ENCODE measurements at places on chromosomes 11 and 22. TPM values are rescaled to one million over a fixed set of nuclear protein-coding genes. Genes with fewer than 3 reads are reported as not detected.

GRCh38 chr11:56932572-56933220 lies 56.0 kb upstream of the OR5AK2 start:
- DNase-seq = no peak

IFITM1 gene
- total RNA-seq = 278 TPM

DNA sequence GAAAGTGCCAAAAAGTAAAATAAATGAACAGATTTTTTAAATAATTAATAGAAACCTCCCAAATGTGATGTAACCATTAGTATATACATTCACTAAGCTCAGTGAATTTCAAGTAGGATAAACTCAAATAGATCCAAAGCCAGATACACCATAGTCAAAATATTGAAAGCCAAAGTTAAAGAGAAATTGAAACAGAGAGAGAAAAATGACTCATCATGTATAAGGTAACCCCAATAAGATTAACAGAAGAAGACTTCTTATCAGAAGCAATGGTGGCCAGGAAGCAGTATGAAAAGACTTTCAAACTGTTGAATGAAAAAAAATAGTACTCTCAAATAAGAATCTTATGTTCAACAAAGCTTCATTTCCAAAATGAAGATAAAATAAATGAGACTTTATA lies 70.5 kb downstream of the LUZP2 start:
- DNase-seq = no peak

DNA sequence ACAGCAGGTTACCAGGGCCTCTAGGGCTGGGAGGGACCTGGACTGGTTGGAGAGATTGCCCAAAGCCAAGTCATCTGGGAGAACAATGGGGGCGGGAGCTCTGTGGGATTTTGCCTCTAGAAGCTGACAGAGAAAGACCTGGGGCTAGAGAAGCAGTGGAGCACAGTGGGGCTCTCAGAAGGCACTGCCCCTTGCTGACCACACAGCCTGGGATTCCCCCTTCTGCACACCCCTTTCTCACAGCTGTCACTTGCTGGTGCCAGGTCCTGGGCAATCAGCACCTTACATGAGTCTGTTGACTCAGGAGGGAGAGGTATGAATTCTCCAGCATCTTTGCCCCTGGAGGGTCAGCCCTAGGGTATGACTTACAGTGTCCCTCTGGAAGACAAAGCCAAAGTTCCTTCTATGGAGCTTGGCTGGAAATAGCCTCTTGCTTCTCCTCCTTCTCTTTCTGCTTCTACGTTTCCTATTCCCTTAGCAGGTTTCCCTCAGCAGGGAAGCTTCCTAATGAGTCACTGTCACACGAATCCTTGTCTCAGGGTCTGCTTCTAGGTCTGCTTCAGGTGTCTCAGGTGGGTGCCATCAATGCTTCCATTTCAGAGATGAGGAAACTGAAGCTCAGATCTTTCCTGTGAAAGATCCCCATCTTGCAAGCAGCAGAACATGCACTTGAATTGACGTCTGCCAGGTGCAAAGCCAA lies 27.0 kb downstream of the GDPD5 start:
- no peak for DNase-seq

KCNK4 gene
- total RNA-seq = not detected

DNA sequence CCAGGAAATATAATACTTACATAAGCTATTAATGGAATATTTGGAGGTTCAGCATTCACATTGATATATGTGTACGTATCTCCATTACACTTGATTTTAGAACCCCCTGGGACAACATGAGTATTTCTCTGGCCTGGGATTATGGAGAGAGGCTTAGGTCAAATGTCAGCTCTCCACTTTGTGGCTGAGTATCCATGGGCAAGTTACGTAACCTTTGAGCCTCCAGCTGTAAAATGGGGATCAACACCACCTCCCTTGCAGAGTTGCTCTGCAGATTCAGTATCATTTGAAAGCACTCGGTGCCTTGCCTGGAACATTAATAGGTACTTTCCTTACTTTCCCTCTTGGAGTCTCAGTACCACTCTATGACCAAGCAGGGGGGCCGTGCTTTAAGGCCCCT lies 33.2 kb downstream of the C22orf31 start:
- no peak for DNase-seq

GRCh38 chr11:2732261-2732939 lies 32.6 kb upstream of the KCNQ1OT1 start:
- no peak for DNase-seq
